Epithelial cell of proximal tubule (primary cell): ENCODE measurements at places on chromosomes 16 and 17.

GRCh38 chr17:37826497-37827430, 81.9 kb upstream of the HNF1B start:
- DNase-seq = no peak

- no peak for DNase-seq
Observed at GRCh38 chr17:41544491-41544892, 16.4 kb upstream of the KRT19 start.

GRCh38 chr16:17419266-17419665, 51.5 kb downstream of the XYLT1 start:
- DNase-seq = no peak

DNA sequence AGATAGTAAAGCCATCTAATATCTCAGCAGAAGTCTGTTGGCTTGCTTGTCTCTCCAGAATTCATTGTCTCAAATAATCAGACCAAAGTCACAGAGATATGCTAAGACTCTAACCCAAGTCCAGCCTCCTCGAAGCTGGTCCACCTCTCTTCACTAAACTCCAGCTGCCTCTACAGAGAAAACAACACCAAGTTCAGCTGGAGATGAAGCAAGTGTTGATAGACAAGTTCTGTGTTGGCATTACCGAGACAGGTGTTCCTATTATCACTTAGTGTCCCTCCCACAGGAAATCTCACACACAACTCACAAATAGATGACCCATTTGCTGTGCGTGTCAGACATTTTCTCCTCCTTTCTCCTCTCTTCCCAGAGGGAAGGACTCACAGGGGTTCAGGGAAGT, 164.4 kb upstream of the ANKFN1 start:
- no peak for DNase-seq

- DNase-seq = no peak
Observed at GRCh38 chr16:68744744-68745280, 7.7 kb downstream of the CDH1 start.

DNA sequence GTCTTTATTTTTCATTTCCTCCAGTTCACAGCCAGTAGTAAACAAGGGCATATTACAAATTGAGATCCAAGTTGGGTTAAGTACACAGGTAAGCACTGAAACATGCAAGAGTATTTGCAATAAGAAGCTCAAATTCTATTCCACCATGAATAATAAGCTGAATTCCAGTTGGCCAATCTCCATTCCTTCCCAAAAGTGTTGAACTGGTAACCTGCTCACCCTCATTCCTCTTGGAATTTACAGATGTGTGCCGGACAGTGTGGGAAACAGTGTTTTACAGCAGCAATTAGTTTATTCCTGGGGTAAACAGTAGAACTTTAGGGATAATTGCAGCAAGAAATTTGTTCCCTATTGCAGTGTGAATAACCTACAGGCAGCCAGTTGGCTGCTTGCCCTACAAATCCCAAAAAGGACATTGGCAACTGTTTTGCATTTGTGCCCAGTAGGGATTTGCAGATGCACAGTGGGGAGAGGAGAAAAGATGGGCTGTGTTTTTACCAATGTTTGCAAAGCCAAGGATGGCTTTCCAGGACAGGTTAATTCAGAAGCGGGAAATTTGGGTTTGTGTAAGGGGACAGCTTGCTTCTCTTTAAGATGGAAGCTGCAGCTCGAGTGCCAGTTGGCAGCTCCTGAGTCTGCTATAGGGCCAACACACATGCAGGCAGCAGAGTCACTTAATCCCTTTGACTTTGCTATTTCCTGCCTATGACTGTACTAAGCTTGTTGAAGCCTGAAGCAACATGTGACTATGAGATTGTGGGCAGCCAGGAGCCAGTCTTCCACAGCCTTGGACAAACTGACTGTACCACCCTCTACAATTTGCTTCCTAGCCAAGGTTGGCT, 318.9 kb downstream of the MAP2K6 start:
- DNase-seq = peak; percentile 87

DNA sequence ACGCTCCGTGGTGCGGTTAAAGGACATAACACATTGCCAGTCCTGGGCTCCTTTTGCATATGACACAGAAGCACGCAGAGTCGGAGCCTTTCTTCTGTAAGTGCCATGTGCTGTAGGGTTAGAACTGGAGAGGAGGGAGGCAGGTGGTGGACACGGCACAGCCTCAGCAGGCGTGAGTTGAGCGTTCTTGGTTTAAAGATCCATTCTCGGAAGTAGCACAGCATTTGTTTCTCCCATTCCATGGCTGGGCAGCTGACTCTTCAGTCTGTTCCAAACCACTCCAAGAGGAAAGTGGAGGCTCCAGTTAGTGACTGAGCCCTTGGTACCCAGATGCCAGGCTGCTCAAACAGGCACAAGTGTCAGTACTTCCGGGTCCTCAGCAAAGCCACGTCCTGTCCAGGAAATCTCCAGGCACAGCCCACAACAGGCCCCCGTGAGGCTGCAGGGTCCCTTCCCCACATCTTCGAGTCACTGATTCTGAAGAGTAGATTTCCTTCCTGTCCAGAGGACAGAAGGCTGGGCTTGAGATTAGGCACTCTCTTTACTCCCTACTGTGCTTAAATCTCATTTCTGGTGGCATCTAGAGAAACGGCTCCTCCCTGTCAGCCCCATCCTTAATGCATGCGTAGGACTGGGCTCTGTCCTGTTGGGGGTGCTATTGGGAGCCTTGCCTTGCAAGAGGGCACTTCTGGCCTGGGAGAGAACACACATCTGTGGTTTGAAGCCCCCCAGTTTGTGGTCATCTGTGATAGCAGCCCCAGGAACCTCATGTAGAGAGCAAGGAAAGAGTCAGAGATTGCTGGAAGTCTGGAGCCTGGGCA, 39.6 kb upstream of the NAT9 start:
- DNase-seq = no peak

- no peak for DNase-seq
Observed at GRCh38 chr17:41462705-41463104, 4.5 kb downstream of the KRT32 start.
